H54 (cell line): ENCODE measurements at places on chromosomes 5 and 9.
A peak's percentile ranks its signal among the peaks of the same experiment; 100 is the strongest.

- no peak for DNase-seq
Observed at GRCh38 chr5:16057277-16057676, 122.3 kb downstream of the MARCHF11 start.

GRCh38 chr9:109440797-109441287, 57.3 kb downstream of the PTPN3 start:
- DNase-seq, result peak; percentile 93

DNA sequence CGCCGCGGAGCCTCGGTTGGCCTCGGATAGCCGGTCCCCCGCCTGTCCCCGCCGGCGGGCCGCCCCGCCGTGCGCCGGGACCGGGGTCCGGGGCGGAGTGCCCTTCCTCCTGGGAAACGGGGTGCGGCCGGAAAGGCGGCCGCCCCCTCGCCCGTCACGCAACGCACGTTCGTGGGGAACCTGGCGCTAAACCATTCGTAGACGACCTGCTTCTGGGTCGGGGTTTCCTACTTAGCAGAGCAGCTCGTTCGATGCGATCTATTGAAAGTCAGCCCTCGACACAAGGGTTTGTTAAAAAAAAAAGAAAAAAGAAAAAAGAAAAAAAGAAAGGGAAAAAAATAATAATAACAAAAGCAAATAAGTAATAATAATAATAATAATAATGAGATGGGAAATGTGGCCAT, 112.8 kb downstream of the GCNT1 start:
- no peak for DNase-seq

DNA sequence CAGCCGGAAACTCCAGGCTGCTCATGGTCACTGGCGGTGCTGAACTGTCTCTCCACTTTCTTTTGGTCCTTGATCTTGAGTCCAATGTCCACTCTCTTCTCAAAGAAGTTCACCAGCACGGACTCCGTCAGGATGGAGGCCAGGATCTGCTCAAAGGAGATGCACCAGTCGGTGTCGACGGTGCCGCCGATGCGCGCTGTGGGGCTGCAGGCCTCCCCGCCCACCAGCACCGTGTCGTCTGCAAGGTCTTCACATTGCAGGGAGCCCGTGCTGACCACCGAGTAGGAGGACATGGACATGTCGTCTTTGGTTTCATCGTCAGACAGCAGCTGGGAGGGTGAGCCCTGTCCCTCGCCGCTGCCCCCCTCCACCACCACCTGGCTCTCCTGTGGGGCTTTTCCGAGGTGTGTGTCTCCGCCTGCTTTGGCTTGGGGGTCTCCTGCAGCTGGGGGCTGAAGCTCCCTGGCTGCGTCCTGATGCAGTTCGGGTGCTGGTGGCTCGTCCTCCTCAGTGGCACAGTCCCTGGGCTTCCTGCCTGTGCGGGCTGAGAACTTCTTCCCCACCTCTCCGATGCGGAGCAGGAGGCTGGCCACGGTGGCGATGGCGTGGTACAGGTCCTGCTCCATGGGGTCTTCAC, 5.0 kb upstream of the MRNIP start:
- DNase-seq, result no peak

DNA sequence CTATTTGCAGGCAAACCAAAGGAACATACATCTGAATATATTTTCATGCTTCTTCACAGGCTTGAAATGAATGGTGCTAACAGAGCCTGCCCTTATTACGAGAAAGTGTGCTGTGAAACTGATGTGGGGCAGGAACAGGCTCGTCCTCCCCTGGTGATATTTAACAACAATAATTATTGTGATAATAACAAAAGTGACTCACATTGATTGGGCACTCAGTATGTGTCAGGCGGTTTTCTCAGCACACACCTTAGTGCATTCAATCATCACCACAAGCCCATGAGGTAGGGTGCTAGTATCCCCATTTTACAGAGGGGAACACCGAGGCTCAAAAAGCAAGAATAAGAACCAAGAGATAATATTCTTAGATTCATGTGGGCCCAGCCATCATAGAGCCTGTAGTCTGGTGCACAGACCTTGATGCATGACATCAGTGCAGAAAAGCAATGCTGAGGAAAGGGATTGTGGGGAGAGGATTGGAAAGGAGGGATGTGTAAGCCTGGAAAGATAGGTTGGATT, 18.1 kb upstream of the BOD1 start:
- no peak for DNase-seq

GRCh38 chr9:127549751-127550150, 62.3 kb upstream of the STXBP1 start:
- no peak for DNase-seq

- DNase-seq, result no peak
Observed at GRCh38 chr5:151550146-151550545, 41.0 kb downstream of the FAT2 start.

GRCh38 chr9:93589688-93590087, 13.3 kb downstream of the PHF2 start:
- DNase-seq, result no peak

- DNase-seq, result no peak
Observed at GRCh38 chr9:126109575-126109974, 217.1 kb upstream of the MVB12B start.

GRCh38 chr9:77424993-77425392, 223.1 kb downstream of the GNA14 start:
- no peak for DNase-seq

- no peak for DNase-seq
Observed at GRCh38 chr5:94250985-94251384, 367.4 kb downstream of the KIAA0825 start.

DNA sequence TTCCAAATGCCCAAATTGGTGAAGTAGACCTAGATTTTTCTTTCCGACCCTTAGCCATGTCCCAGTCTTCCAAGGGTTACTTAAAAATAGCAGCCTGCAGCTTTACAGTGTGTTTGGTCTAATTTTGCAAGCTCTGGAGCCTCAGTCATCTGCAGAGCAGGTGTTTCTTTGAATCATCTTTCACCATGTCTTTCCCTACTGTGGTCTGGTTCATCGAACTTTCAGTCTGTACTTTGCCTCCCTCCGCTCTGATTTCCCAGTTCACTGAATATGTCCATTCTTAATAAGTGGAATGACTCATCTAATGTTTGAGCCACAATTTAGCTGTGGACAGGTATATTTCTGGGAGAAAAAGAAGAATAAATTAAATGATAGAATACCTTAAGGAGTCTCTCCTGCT, 1060.7 kb downstream of the EFNA5 start:
- DNase-seq, result no peak
